Hematopoietic multipotent progenitor cell (in vitro differentiated cells): ENCODE measurements at places on chromosomes 16 and 17.
A peak's percentile ranks its signal among the peaks of the same experiment; 100 is the strongest.

DNA sequence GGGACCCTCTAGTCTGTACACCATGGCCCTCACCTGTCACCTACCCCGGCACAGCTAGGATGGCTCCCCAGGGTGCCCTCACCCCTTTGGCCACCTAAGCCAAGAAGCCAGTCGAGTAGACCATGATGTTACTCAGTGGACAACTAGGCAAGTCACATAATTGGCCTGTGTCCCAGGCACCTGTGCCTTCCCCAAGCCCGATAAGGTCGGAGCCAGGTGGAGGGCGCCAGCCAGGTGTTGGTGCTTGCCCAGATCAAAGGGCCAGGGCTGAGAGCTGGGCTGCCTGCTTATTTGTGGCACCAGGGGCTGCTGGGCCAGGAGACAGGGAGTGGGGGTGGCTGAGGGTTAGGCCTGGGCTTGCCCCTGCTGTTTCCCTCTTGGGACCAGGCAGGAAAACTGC lies 16.8 kb downstream of the SPNS2 start:
- DNase-seq: no peak

GRCh38 chr17:72971226-72971880 lies 121.1 kb downstream of the SLC39A11 start:
- no peak for DNase-seq

DNA sequence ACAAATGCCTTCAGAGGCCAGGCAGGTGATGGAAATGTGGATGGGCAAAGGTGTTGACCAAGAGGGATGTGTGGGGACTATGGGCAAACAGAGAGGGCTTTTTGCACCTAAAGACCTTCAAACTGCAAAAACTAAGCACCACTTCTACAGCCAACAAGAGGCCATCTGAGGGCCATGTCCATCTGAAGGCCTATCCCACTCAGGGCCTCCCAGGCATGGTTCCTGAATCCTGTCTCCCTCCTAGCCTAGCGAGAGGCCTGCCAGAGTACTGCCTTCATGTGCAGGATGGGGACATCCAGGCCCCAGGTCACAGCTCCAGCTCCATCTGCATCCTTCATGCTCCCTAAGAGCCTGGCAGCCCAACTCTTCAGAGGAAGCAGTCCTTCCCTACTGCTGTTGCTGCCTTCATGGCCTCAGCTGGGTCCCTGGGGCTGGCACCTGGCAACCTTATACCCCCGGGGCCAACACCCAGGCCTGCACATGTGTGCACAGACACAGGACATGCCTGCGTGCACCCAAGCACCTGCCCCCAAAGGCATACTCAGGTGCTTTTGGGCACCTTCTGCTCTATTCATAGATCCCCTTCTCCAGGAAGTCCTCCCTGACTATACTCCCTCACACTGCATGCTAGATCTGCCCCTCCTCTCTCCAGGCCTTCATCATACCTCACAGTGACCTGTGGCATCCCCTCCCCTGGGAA lies 95.2 kb downstream of the C16orf78 start:
- no peak for DNase-seq

- no peak for DNase-seq
Measured at GRCh38 chr16:78129349-78129748, 29.9 kb downstream of the WWOX start.

DNA sequence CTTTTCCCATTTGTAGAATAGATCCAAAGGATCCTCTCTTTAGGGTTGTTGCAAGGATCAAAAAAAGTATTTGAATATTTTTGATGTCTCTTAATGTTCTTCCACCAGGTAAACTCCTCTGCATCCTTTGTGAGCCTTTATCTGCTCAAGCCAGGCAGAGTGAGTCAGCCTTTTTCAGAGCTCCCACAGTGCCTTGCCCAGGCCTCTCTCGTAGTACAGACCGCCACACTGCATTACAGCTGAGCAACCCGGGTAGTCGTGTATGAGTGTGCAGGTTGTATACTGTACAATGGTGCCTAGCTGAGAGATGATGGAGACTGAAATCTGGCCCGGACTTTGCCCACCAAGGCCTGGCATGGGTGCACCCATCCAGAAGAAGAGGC lies 20.9 kb downstream of the RHBDL3 start:
- DNase-seq: peak; percentile 64
